Mesenchymal stem cell (in vitro differentiated cells and primary cell): ENCODE measurements at places on chromosomes 1 and 21.
A peak's percentile ranks its signal among the peaks of the same experiment; 100 is the strongest.

DNA sequence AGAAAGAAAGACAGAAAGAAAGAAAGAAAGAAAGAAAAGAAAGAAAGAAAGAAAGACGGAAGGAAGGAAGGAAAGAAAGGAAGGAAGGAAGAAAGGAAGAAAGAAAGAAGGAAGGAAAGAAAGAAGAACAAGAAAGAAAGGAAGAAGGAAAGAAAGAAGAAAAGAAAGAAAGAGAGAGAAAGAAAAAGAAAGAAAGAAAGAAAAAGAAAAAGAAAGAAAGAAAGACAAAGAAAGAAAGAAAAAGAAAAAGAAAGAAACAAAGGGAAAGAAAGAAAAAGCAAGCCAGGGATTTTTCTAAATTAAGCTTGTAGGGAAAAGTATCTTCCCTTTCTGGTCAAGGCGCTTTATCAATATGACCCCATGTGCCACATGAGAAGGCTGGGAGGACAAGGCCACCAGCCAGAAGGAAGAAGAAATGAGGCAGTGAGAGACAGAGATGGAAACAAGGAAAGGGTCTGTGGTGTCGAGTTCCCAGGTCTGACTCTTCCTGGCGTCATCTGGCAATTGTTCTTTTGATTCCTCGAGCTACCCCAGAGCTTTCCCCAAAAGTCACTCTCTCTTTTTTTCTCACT lies 88.4 kb upstream of the LPGAT1 start:
- DNase-seq: no peak

DNA sequence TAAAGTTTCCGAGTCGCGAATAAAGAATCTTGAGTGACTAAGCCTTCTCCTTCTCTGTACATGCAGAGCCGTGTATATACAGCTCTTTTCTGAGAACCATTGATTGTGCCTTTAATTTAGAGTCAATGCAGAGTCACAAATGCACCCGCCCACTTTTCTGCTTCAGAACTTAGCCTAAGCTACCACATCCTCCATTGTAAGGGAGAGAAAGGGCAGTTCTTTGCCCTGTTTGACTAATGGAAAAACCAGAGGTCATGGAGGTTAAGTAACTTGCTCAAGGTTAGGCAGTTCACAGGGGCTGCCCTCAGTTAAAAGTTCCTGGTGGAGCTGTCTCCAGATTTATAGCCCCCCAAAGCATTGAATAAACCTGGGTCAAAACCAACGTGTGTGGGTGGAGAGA lies 139.6 kb downstream of the TOMM20 start:
- peak; percentile 41 for DNase-seq

DNA sequence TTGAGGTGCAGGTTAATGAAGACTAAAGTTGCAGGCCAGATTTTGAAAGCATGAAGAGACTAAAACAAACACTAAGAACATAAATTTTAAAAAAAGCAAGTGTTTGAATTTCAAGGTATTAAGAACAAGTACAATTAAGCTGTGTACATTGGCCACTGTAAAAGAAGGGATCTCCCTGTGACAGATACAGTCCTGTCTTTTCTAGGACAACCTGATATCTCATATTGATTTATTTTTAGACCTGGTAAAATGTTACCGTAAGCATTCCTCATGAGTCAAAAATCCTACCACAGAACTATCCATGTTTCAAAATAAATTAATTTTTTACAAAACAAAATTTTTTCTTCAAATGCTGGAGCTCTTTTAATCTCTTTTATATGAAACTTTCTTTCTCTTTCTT lies 39.4 kb downstream of the SLC22A15 start:
- DNase-seq: no peak

DNA sequence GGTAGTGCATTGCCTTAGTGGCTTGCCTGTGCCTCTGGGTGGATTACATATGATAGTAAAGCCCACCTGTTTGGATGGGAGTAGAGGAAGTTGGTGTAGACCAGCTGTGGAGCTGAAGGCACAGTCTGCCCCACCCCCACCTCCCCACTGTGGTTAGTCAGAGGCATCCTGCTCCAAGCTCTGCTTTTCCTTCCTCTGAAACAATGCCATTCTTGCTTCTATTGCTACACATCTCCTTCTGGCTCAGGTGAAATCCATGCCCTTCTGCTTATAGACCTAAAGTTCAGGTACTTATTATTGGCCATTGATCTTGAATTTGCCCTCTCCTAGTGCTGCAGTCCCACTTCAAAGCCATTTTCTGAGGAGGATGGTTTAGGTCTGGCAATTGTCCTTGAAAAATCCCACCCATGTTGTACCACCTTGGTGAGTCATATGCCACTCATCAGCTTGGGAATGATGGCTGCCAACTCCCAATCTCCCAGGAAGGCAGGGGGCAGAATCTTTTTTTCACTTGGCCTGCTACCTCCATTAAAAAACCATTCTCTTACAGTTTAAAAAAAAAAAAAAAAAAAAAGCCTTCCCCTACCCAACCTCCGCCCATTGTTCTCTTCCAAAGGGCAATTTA lies 6.7 kb upstream of the TXLNA start:
- no peak for DNase-seq

DNA sequence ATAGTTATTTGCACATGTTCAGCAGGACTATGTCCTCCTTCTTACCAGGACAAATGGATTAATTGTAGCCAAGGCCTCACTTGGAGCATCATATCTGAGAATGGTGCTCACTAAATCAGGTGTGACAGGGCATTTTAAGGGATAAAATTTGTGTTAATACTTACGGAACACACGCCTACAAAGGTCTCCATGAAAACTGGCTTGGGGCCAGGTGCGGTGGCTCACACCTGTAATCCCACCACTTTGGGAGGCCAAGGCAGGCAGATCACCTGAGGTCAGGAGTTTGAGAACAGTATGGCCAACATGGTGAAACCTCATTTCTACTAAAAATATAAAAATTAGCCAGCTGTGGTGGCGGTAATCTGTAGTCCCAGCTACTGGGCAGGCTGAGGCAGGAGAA lies 75.1 kb upstream of the CAPZB start:
- DNase-seq: no peak

DNA sequence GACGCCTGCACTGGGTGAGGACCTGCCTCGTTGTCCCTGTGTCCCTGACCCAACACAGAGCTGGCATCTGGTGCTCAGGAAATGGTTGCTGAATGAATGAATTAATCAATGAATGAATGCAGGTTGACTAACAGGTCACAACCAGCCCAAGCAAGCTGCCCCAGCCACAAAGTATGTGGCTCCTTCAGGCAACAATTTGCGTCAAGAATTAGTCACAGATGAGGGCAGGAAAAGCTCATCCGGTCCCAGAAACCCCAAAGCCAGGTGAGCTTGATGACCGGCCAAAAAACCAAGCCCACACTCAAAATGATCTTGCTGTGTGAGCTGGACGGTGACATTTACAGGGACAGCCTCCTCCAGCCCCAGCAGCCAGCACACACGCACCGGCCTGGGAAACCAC lies 40.6 kb upstream of the GPR153 start:
- DNase-seq: no peak

DNA sequence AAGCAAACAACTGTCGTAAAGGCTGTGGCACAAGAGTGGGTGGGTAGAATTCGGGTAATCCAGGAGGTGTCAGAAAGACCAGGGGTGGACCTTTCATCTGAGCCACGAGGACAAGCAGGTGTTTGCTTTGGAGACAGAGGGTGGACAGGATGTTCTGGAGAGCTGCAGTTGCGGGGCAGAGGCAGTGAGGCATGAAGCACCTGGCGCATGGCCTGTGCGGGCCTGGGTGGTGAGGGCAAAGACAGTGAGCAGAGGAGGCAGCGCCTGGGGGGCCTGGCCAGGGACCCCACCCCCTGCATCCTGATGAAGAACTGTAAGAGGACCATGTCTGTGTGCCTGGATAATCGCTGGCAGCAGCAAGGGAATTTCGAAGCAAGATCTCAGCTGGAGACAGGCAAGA lies 24.9 kb downstream of the KIF26B start:
- no peak for DNase-seq

DNA sequence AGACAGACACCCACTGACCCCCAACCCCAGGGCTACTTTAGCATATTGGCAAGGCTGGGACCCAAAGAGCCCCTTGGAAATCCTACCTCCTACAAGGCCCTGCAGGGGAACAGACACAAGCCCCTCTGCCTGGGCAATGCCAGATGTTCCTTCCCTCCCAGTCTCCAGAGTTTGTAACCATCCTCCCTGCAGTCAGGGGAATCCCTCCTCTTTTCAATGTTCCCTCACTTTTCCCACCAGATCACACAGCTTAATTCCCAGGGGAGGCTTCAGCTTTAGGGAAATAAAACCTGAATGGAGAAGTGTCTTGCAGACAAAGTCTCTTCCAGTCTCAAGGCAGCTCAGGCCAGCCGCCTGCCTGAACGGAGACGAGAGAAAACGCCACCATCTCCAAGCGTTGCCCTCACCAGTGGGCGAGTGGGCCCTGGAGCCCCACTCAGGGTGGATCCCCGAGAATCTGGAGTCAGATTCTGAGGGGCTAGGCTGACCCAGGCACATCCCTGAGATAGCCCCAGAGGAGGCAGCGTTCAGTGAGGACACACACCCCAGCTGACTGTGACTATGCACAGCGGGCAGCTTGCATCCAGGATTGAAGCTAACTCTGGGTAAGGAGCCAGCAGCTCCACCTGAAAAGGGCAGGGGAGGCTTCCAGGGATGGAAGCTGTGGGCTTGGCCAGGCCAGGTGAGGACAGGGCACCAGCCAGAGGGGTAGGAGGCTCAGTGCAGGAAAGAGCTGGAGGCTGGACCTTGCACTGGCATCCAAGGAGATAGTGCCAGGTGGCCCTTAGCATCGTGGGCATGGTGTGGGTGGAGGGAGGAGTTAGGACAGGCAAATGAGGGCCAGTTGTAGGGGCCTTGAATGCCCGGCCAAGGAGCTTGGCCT lies 44.0 kb upstream of the ZC3H12A start:
- no peak for DNase-seq

DNA sequence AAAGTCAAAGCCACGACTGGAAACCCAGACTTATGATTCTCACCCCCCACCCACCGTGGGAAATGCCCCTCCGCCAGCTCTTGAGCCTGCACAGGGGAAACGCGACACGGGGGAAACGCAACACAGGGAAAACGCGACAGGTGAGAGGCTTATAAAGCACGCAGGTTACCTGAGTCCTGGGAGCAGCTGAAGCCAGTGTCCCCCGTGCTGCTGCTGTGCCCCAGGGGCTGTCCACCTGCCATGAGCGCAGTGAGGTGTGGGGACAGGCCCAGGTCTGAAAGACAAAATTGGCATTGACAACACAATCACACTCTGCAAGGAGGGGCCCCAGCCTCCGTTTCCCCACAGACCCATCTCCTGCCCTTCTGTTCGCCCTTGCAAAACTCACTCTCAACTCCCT lies 46.3 kb downstream of the GPR161 start:
- DNase-seq: no peak

GRCh38 chr1:66460776-66461175 lies 73.2 kb upstream of the SGIP1 start:
- DNase-seq: no peak

DNA sequence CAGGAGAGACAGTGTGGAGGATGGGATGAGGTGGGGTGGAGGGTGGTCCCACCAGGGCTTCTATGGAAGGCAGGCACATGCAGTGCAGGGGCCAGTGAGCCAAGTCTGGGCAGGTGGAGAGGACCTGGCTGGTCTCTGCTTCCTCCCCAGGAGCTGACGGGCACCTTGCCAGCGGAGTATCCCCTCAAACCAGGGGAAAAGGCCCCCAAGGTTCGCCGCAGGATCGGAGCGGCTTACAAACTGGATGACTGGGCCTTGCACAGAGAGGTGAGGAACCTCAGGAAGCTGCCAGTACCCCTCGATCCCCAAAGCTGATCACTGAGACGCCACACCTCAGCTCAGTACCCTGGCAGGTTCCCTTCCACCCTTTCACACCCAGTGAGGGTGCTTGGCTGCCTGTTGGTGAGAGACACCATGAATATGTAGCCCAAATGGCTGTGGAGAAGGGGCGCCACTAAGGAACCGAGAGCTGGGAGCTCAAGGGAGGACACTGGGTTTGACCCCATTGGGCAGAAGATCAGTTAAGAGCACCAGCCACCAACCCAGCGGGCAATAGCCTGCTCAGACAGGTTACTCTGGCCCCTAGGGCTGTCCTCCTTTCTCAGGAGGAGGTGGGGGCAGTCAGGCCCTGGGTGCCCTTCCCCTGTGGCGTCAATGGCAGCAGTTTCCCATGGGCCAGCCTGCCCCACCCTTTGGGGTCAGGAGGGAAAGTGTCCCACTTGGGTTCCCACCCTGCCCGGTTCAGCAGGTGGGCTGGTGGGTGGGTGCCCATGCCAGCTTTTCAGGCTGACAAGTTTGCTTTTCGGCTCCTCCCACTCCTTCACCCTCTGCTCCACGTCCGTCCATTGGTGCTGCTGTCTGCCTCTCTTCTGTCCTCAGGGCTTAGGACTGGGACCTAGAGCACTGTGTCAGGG lies 5.5 kb downstream of the INAVA start:
- DNase-seq: no peak

DNA sequence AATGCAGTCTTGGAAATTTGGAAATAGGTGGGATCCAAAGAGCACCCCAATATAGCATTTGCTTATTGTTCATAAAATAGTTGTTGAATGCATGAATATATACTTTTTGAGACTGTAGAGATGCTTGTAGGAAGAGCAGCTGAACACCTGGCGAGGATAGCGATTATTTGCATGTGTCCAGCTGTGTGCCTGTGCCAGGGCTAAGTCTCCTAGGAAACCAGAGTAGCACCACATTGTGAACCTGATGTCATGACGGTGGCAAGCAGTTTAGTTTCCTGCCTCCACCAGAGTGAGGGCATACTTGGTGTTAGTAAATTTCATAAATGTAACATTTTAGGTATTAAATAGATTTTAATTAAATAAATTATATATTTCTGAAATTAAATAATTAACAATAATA lies 37.3 kb upstream of the IRF2BP2 start:
- no peak for DNase-seq

DNA sequence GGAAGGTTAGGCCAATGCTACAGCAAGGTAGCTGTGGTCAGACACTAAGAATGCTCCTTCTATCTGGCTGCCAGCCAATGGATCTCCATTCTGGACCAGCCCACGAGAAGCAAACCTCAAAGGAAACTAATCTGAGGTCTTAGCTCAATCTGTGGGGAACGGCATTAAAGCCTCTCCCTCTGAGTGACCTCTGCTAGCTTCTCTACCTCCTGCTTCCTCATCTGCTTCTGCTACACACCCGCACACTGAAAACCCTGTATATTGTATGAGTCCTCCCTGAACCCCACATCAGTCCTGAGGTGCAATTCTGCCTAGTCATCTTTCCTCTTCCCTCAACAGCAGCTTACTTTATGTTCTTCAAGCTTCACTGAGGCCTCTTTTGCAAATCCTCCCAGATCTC lies 6.9 kb upstream of the GALE start:
- DNase-seq: no peak

- DNase-seq: no peak
Observed at GRCh38 chr1:231376875-231377549, 38.9 kb downstream of the SPRTN start.
